ENCODE measurements at places on chromosomes 7 and 10.

DNA sequence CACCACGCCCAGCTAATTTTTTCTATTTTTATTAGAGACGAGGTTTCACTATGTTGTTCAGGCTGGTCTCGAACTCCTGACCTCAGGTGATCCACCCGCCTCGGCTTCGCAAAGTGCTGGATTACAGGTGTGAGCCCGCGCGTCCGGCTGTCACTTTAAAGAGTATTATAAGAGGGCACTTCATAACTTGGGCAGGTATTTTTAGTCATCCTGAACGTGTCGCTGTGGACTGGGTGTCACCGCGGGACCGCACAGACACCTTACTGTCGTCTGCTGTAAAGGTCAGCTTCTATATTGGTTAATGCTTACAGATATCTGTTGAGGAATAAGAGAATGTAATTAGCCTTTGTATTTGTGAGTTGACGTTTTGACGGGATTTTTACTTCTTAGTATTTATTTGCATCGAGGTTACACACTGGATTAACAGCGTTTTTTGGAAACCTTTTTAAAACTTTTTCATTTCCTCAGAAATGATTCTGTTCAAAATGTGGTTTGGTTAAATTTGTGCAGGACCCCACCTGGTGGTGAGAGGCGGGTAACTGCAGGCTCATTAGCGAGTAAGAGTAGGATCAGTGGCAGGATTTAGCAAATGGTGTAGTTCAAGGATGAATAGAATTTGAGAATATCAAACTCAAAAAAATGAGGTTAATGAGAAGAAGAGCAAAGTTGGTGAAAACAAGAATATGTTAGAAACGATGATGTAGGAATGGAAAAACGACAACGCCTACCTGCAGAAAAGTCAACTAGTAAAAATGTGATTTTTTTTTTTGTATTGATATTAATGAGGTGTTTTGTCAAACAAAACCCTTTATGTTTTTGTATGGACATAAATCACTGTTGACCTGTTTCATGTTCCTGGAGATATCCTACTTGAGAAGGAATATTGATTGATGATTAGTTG is 3.2 kb downstream of the DNAJB6 start:
- DNase-seq: peak; percentile 60

DNA sequence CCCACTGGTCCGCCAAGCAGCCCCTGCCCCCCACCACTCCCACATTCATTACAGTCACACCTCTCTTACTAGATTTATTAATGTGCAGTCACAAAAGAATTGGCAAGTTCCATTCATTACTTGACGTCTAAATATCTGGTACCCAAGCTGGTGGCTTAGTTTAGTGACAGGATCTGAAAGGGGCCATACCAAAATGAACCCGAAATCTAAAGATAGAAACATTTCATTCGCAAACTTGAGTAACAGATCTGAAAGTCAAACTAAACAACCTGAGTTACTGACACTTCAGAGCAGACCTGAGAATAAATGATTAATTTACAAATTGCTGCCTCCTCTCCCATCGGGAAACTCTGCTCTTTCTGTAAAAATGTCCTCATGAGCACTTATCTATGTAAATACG is 53.4 kb downstream of the TNS3 start:
- no peak for DNase-seq

GRCh38 chr7:50664461-50664922 is 99.3 kb upstream of the DDC start:
- no peak for DNase-seq

DNA sequence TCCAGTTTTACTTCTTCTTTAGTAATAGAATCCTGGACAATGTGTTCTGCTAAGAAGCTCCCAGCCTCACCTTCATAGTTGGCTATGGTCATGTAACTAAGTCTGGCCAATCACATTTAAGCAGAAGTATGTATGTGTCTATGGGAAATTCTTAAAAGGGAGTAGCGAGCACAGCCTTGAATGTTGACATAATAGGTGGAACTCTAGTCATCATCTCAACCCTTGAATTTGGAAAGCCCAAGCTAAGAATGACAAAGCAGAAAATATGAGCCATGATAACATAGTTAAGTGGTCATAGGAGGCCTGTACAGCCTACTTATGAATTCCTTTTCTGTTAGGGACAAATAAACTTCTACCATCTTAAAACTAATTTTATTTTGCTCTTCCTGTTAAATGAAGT is 134.1 kb downstream of the MAGI2 start:
- DNase-seq: no peak

GRCh38 chr10:75283671-75284470 is 48.1 kb upstream of the COMTD1 start:
- no peak for DNase-seq

GRCh38 chr10:70753841-70754621 is 31.1 kb downstream of the TBATA start:
- no peak for DNase-seq

DNA sequence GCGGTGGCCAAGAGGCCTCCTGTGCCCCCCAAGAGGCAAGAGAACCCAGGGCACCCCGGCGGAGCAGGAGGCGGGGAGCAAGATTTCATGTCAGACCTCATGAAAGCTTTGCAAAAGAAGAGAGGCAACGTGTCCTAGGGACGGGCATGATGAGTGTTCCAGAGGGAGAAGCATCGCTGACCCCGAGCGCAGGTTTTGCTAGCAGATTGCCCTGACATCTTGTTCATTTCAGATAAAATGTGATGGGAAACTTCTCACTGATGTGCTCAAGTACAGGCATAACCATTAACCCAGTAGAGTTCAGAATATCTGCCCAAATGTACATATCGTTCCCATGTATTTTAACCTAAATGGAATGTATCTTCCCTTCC is 129.2 kb downstream of the APBB1IP start:
- DNase-seq: no peak

DNA sequence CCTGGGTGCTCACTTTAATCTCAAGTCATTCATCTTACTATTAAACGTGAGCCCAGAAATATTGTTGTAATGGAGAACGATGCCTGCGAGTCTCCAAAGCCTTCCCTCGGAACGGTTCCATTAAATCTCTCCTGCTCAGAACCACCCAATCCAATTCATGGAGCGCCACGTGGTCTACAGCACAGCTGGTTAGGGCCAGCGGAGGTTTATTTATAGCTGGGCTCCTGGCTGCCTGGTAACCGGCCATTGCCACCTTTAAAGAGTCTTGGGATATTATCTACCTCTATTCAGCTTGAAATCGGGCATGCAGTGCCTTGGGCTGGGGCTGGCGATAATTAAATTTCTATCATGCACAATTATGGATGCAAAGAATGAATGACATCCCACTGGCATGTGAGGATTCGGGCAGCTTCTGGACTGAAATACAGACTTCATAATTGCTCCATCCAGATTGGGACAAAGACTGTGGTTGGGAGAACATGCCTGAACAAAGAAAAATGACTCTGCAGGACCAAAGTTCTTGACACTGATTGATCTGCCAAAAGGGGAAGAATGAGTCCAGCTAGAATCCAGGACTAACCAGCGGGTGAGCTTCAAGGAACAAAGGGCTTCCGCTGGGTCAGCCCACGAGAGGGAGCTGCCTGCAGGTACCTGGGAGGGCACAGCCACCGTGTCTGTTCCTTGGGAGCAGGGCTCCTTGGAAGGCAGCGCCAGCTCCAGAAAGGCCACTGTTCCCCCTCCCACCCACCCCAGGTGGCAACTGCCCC is 7.3 kb downstream of the FAM20C start:
- DNase-seq: no peak

- no peak for DNase-seq
Observed at GRCh38 chr10:37474645-37475044, 349.2 kb downstream of the ANKRD30A start.

DNA sequence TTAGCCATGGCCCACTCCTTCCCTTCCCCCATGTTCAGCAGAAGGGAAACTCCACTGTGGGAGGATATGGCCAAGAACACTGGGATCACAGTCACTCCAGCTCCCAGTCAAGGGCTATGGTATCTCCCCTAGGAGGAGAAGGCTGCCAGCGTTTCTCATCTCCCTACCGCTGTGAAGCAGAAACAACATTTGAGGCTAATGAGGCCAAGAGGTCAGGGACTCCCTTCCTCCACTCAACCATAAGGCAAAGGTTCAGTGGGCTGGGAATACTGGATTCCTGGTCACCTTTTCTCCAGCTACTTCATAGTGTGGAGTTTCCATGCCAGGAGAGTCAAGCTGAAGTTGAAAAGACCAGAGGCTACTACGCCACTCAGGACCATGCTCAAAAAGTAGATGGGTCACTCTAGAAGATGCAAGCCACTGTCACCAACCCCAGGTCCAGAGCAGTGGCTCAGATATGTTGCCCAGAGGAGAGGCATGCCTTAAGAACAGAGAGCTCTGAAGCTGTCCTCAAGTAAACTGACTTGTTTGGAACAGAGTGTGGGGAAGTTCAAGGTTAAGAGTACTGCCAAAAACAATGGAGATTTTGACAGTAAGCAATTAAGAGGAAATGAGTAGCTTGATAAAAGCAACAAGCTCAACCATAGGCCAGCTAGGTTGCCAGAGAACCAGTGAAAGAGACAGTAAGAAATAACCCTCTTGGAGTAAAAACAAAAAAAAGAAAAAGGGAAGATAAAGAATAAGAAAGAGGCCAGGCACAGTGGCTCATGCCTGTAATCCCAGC is 3.8 kb upstream of the TMEM140 start:
- DNase-seq: no peak

- DNase-seq: no peak
Observed at GRCh38 chr10:80410122-80410521, 1.8 kb downstream of the PRXL2A start.

DNA sequence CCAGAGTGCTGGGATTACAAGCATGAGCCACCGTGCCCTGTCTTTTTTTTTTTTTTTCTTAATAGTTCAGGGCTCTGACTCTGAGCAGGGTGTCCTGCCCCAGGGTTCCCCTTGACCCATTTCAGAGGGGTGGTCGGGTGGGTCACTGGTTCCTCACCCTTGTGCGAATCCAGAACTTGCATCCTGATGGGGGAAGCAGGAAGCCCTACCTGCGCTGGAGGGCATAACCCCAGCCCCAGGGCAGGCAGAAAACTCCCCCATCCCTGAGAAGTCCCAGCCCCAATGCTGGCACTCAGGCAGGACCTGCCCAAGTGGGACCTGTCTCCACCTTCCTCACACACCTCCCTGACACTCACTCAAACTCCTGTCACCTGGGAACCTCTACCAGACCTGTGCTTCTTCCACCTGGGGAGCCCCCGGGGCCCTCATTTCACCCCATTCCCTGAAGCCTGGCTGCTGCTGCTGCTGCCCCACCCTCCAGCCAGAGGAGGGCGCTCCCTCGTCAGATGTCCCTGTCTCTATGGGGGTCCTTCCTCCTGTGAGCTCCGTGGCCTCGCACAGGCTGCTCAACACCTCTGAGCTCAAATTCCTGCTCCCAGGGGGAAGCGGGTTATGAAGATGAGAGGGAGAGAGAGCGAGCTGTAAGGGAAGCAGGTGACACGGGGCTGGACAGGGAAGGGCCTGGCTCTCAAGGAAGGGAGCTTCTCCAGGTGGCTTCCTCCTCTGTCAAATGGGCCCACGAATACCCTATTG is 15.1 kb upstream of the ZNF273 start:
- no peak for DNase-seq

- DNase-seq: no peak
Observed at GRCh38 chr7:3370068-3370830, 69.2 kb downstream of the SDK1 start.

- no peak for DNase-seq
Observed at GRCh38 chr7:106814887-106815286, 50.2 kb upstream of the PIK3CG start.

DNA sequence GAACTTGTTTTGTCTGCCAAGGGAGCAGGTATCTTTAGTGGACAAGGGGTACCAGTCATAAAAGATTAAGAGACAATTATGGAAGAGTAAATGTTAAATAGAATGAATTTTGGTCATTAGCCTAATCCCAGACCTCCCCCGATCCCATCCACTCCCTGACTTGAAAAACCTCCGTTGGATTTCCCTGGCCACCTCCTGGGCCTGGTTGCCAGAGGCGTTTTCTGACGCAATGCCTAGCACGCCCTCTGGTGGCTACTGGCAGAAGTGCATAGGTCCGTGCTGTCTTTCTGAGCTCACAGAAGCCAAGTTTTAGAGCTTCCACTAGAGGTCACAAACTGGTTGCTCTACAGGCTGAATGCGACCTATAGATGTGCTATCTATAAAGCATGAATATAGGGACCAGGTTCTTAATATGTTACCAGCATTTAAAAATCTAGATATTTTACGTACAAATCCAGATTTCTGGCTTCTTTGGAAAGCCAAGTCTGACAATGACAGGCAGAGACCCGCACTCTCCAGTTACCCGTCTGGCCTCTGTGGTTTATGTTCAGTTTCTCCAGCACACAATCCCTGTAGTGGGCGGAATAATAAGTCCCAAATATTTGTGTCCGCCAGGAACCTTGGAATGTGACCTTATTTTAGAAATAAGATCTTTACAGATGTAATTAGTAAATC is 39.8 kb downstream of the SPOCK2 start:
- peak; percentile 91 for DNase-seq

- DNase-seq: peak; percentile 49
Observed at GRCh38 chr10:133117688-133118071, 30.0 kb downstream of the ADGRA1 start.

DNA sequence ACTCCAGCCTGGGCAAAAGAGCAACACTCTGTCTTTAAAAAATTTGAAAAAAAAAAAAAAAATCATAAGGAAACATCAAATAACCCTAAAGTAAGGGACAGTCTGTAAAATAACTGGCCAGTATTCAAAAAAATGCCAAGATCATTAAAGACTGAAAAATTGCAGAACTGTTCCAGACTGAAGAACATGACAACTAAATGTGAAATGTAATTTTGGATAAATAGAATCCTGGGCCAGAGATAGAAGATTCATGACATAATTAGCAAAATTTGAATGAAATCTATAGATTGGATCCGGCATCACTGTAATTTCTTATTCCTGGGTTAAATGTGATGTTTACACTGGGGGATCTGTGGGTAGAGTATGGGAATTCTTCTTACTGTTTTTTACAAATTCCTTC is 3.0 kb downstream of the PSPH start:
- no peak for DNase-seq

Data from left ventricle myocardium inferior (tissue), 1 donor.